ENCODE measurements at places on chromosomes 5 and 9.
A peak's percentile ranks its signal among the peaks of the same experiment; 100 is the strongest.

DNA sequence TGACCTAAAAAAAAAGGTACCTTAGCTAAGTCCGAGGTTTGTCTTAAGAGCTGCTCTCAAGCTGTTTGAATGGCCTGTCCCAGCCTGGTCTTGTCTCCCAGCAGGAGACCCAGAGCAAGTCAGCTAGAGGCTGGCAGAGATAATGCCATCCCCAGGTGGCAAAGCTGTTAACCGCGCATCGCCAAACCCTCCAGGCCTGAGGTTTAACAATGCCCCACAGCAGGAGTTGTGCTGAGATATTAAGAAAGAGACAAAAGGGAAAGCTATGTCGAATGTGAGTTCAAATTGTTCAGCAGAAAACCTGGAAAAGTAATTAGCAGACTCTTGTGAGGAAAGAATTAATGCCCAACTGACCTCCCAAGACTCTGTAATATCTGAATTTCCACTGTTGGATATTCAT lies 187.1 kb downstream of the FSTL4 start:
- DNase-seq = no peak

- DNase-seq = no peak
Observed at GRCh38 chr5:172385010-172385563, 69.2 kb downstream of the SH3PXD2B start.

GRCh38 chr5:2186472-2187015 lies 303.8 kb upstream of the IRX4 start:
- no peak for DNase-seq

DNA sequence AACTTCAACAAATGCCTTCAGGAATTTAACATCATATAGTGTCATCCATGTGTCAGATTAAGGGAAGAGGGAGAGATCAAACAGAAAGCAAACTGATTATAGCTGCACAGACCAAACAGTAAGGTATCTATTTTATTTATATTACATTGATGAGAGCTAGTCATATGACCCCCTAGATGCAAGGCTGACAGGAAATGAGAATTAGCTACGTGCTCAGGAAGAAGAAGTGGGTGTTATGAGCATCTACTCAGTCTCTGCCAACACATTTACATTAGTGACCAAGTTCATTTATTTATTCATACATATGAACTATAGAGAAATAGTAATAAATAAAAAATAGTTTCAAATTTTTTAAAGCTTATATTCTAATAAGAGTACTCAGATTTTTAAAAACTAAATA lies 787.3 kb downstream of the KCTD16 start:
- no peak for DNase-seq

DNA sequence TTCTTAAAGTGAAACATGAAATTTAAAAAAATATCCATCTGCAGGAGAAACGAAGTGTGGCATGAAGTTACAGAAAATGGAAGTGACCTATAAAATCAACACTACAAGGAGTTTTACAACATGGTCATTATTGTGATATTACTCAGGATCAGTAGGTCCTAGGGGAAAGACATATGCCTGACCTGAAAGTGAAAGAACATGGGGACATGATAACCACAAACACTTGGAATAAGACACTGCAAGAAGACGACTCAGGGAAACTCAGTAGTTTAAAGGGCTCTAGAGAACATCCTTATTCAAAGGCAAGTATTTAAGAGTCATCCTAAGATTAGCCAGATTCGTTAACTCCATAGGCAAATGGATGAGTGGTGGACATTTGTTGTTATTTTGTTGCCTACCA lies 19.9 kb upstream of the LPAR1 start:
- DNase-seq = no peak

GRCh38 chr5:114390431-114390830 lies 28.6 kb downstream of the KCNN2 start:
- no peak for DNase-seq

GRCh38 chr9:89550346-89550927 lies 52.5 kb upstream of the SEMA4D start:
- no peak for DNase-seq

GRCh38 chr5:59712836-59713497 lies 180.6 kb downstream of the PDE4D start:
- DNase-seq = peak; percentile 19

DNA sequence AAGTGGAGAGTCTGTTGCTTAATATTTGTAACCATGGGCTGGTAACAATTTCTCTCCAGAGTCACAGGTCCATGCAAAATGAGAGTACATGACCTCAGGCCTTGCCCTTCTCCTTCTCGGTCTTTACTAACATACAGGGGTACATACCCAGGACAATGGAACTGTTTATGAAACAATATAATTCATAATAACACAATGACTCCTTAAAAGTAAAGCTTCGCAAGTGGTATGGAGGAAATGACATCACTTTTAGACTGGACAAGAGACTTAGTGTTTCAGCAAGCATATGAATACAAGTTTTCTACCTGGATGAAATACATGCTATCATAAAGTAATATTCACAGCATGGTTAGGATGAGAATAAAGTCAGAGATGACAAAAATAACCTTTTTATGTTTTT lies 386.6 kb downstream of the PLK2 start:
- no peak for DNase-seq

DNA sequence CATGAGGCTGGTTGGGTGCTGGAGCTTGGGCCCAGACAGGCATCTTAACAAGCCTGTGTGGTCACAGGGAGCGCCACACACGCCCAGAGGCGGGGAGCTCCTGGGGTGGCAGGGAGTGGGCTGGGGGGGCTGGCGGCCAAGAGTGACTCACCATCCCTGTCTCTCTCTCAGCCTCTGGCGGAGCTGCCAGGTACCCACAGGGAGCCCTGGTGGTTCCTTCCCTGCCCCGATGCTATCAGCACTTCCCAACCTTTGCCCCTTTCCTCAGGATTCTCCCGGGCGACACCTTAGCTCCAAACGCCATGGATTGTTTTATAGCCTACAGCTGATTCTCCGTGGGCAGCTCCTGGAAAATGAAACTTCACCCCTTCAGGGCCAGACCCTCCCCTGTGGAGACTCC lies 5.5 kb downstream of the SLC9A3 start:
- peak; percentile 35 for DNase-seq

DNA sequence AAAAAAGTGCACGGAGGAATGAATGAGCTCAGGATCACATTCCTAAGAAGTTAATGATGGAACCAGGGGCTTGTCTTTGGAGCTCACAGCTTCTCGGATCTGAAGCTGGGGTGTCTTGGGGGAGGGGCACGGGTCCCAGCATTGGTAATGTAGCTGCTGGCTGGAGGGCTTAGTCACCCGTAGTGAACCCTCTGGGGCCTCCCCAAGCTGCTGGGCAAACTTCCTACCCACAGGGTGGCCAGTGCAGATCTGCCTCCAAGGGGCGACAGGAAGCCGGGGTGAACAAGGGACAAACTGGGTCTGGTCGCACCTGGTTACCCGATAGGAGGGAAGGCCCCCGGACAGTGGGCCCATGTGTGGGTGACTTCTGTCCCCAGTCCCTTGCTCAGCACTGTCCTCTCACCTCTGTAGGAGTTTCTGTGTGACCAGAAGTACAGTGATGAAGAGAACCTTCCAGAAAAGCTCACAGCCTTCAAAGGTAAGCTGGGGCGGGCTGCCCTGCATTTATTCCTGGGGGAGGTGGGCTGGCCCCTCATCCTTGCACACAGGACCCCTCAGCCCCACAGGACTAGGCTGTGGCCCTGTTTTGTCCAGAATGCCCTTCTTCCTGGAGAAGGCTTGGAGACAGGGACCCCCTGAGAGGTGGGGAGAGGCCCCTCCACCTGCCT lies 14.1 kb upstream of the NUP214 start:
- DNase-seq = peak; percentile 62

DNA sequence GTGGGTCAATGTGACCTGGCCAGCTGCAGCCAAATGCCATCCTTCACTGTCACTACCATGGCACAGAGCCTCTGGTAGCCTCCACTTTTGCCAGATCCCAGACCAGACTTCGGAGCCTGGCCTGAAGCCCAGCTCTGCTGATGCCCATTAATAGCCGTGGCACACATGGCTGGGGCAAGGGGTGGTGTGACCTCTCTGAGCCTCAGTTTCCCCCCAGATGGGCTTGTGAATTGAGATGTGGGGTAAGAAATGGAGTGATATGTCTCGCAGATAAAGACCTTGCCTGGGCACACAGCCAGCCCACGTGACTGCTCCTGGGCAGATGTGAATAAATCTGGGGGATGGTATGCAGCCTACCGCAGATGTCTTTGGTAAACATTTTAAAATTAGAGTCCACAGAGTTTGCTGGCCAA lies 13.9 kb downstream of the SUSD3 start:
- peak; percentile 56 for DNase-seq

DNA sequence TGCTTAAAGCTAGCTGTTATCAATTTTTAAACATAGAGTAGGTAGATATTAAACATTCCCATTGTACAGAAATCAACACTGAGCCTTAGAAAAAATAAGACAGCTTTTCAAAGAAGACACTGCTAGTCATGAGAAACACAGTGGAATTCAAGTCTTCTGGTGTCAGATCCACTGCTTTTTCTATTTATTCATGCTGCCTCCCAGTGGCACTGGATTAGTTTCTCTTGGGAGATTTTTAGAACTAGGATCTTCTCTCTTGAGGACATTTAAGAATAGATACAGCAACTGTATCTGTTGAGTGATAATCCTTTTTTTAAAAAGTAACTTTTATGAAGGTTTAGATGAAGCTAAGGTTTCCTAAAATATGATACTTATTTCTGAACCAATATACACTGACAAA lies 1635.4 kb upstream of the C9orf72 start:
- DNase-seq = no peak

- DNase-seq = no peak
Observed at GRCh38 chr5:149724884-149725283, 5.2 kb upstream of the PPARGC1B start.

DNA sequence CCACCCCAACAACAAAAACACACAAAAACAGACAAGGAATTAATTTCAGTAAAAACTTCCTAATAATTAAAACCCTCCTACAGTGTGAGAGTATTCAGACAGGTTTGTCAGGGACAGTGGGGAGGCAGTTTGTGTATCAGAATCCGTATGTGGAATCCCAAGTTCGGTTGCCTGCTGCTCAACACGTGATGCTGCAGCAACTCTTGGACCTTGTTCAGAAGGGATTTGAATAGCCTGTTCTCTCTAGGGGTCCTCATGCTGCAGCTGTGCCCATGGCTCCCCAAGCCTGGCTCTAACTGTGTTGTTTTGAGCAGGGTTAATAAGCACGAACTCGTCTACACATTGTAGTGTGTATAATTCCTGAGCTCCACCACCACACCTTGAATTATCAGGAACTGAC lies 28.7 kb downstream of the TLE4 start:
- no peak for DNase-seq

- DNase-seq = no peak
Observed at GRCh38 chr5:63719147-63719546, 243.1 kb downstream of the HTR1A start.

GRCh38 chr9:133543772-133544467 lies 9.4 kb downstream of the ADAMTSL2 start:
- DNase-seq = no peak

- DNase-seq = peak; percentile 47
Observed at GRCh38 chr9:21455320-21455719, 15.1 kb downstream of the IFNA1 start.

DNA sequence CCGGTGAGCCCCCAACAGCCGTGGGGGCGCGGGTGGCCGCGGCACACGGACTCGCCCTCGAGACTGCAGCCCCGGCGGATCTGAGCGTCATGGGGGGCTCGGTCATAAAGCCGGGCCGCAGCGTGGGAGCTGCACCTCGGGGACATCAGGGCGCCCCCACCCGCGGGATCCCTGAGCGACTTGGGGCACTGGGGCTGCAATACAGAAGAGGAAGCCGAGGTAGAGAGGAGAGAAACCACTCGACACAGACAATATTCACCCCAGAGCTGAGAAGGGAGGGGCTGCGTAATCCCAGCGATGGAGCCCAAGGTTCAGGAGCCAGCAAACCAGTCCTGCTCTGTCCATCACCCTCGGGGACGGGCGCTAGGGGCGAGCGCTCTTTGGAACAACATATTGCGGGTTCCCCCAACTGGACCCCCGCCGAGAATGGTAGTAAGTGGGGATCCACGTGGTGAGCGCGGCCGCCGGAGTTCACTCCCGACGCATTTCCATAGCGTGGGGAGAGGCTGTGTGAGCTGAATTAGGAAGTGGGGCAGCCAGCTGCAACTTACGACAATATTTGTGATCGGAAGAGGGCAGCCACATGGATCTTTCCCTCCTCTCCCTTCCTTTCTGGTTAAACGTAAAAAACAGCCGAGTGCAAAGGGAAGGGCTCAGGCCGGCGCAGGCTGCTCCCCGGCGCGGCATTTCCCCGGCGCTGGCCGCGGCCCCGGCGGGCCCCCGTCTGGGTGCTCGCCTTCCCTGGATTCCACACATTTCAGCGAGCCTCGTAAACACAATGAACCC lies 9.9 kb downstream of the PTCH1 start:
- peak; percentile 71 for DNase-seq

GRCh38 chr9:91451431-91452270 lies 28.0 kb upstream of the NFIL3 start:
- peak; percentile 25 for DNase-seq

DNA sequence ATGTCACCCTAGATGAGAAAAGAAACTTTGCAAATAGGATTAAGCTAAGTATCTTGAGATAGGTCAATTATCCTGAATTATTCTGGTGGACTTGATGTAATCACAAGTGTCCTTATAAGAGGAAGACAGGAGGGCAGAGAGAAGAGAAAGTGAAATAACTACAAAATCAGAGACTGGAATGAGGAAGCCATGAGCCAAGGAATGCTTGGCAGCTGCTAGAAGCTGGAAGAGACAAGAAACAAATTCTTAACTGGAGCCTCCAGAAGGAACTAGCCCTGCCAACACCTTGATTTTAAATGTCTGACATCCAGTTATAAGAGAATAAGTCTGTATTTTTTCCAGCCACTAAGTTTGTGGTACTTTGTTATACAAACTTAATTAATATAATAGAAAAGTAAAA lies 480.0 kb downstream of the NR2F1-AS1 start:
- peak; percentile 58 for DNase-seq

- no peak for DNase-seq
Observed at GRCh38 chr9:129285979-129286772, 108.1 kb upstream of the IER5L start.

- peak; percentile 35 for DNase-seq
Observed at GRCh38 chr5:100430268-100431195, 104.6 kb upstream of the FAM174A start.

GRCh38 chr9:341634-342421 lies 127.2 kb downstream of the DOCK8 start:
- DNase-seq = peak; percentile 36

DNA sequence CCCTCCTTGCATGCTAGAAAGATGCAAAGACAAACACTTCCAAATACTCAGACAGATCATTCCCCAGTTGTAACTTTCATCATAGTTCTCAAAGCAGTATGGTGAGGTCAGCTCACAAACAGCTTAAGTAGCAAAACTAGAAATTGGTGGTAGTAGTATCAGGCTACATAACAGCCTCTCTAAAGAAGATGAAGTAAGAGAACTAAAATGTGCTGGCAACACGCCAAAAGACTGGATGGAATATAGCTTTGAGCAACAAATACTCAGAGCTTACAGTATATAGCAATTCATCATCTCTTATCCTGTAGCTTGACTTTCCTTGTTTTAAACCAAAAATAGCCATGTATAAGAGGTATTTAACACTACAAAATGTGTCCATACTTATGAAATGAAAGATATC lies 7.5 kb downstream of the PFDN1 start:
- DNase-seq = peak; percentile 94

DNA sequence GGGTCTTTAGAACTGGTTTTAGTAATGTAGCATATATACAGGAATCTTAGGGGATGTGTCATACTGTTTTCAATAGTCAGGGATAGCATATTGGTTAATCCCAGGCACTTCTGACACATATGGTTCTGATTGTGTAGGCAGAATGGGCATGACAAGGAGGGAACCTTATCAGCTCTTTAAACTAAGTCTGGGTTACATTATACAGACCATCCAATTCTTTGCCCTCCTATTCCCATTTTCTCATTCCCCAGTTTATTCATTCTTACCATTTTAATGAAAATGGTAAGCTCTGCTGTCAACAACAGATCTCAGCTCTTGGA lies 85.1 kb downstream of the NDUFAF2 start:
- DNase-seq = no peak

All from M059J (cell line).